Esophagus (tissue), 2 donors: ENCODE measurements at places on chromosomes 13 and 19. TPM values are rescaled to one million over a fixed set of nuclear protein-coding genes. Genes with fewer than 3 reads are reported as not detected.

The ATP4A gene
- 0.12 TPM for polyA plus RNA-seq

The ZNF134 gene
- 2.8 TPM for polyA plus RNA-seq

The SH2D3A gene
- 29.6 TPM for polyA plus RNA-seq

The SLITRK5 gene
- 0.02 TPM for polyA plus RNA-seq

The LIM2 gene
- not detected for polyA plus RNA-seq

The IFNL1 gene
- not detected for polyA plus RNA-seq

The SCN1B gene
- polyA plus RNA-seq: 1.1 TPM

The DENND1C gene
- polyA plus RNA-seq: 3.9 TPM

The ZNF540 gene
- polyA plus RNA-seq: 1.1 TPM

The IZUMO1 gene
- 0.39 TPM for polyA plus RNA-seq

The LINGO3 gene
- polyA plus RNA-seq: not detected

The LGI4 gene
- polyA plus RNA-seq: 6.5 TPM

The CAPS gene
- polyA plus RNA-seq: 18.7 TPM

The CARS2 gene
- polyA plus RNA-seq: 75.1 TPM

The CCL25 gene
- polyA plus RNA-seq: 0.14 TPM

The LHB gene
- 0.29 TPM for polyA plus RNA-seq

The FBN3 gene
- 0.02 TPM for polyA plus RNA-seq

The ZNF470 gene
- 2.3 TPM for polyA plus RNA-seq

The FGF9 gene
- polyA plus RNA-seq: 0.02 TPM

The SIGLECL1 gene
- not detected for polyA plus RNA-seq

The ZNF723 gene
- not detected for polyA plus RNA-seq

The CEACAM4 gene
- polyA plus RNA-seq: 0.47 TPM

The ZNF177 gene
- 0.42 TPM for polyA plus RNA-seq

The RASIP1 gene
- 11.4 TPM for polyA plus RNA-seq

The CFAP97D2 gene
- polyA plus RNA-seq: not detected

The ATXN8OS gene
- polyA plus RNA-seq: not detected

The TRMT1 gene
- polyA plus RNA-seq: 59.5 TPM

The S1PR5 gene
- polyA plus RNA-seq: 9.4 TPM

The ZNF700 gene
- 6.4 TPM for polyA plus RNA-seq

The FXYD5 gene
- polyA plus RNA-seq: 33.5 TPM

The CCDC70 gene
- not detected for polyA plus RNA-seq

The PLVAP gene
- polyA plus RNA-seq: 29.5 TPM

The SLC25A41 gene
- polyA plus RNA-seq: 1.4 TPM

The NLRP11 gene
- polyA plus RNA-seq: not detected

The IGFL3 gene
- polyA plus RNA-seq: not detected

The SLC44A2 gene
- polyA plus RNA-seq: 70.5 TPM

The RFPL4A gene
- polyA plus RNA-seq: not detected

The LHFPL6 gene
- 2.6 TPM for polyA plus RNA-seq

The THOP1 gene
- 56.5 TPM for polyA plus RNA-seq

The U2AF1L4 gene
- 43.4 TPM for polyA plus RNA-seq

The VSTM2B gene
- not detected for polyA plus RNA-seq

The ZNF420 gene
- polyA plus RNA-seq: 2.0 TPM
